AG04449 (cell line): ENCODE measurements at places on chromosomes 3 and 15.

- DNase-seq: no peak
Observed at GRCh38 chr15:33242669-33243191, 48.2 kb upstream of the FMN1 start.

DNA sequence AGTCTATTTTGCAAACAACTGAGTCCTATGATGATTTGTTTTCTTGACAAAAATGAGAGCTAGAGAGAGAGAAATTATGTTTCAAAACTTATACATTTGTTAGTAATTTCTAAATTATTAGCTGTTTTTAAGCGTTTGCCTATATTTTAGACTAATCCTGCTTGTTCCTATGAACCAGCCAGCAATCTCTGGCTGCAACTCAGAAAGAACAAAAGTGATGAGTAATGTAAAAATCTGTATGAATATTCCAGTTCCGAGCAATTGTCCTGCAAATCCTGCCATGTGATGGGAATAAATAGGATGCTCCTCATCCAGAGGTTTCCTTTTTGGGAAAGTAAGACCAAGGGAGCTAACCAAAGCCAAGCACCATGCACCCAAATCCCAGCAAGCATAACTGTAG, 228.3 kb upstream of the GBE1 start:
- no peak for DNase-seq

DNA sequence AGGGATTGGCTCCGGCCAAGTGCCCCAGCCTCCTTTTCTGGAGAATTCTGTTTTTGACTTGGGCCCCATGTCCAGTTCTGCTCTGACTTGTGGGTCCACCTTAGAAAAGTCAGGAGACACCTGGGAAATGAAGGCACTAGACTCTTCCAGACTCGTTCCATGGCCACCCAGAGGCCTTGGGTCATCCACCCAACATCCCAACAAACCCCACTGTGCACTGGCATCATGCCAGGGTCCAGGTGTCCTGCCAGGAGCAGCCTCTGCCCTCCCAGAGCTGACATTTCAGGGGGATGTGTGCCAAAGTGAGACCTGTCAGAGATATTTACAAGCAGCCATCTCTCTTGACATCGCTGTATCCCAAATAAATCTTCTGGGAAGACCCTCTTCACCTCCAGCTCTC, 13.2 kb downstream of the SPATA12 start:
- DNase-seq: no peak

DNA sequence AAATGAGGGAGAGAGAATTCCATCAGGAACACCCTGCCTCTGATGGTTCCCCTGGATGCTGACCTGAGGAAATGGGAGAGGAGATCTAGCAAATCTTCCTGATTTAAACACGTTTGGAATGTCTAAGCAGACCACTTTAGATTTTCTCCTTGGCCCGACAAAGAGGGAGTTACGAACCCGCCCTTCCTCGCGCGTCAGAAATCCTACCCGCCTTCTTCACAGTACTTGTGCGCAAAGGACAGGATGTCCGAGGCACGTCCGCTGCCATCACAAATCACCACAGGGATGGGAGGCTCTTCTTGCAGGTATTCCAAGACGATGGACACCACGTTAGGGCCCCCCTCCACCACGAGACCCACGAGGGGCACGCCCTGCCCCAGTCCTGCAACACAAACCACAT, 38.6 kb downstream of the TRPM1 start:
- no peak for DNase-seq

GRCh38 chr3:45612918-45613602, 18.5 kb downstream of the LIMD1 start:
- no peak for DNase-seq

GRCh38 chr3:126371096-126371705, 14.0 kb upstream of the KLF15 start:
- no peak for DNase-seq

DNA sequence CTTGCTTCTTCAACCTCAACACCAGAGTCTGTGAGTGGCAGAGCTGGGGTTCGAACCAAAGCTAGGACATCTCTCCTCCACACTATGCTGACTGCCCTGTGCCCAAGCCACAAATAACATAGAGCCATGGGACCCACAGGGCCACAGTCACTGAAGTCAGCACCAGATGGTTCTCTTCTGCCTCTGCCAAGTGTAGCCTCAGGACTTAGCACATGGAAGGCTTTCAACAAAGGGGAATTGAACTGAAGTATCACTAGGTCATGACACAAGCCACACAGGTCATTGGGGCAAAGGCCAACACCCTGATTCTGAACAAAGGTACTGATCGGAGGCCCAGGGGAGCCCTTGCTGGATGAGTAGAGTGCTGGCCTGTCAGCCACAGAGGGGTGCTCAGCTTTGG, 83.6 kb downstream of the BDH1 start:
- no peak for DNase-seq

- DNase-seq: no peak
Observed at GRCh38 chr3:12428126-12428525, 56.2 kb upstream of the TSEN2 start.
